ENCODE measurements at places on chromosomes 4 and X.

GRCh38 chr4:5575941-5576340 is 132.4 kb downstream of the EVC2 start:
- H3K36me3 ChIP-seq: peaks cover 35% of the 10 kb centered on the region
- no peak overlapping the region for H3K27ac ChIP-seq
- H3K4me1 ChIP-seq: no peaks in the 10 kb centered on the region
- H3K4me3 ChIP-seq: no peak overlapping the region
- H3K27me3 ChIP-seq: no peaks in the 10 kb centered on the region

DNA sequence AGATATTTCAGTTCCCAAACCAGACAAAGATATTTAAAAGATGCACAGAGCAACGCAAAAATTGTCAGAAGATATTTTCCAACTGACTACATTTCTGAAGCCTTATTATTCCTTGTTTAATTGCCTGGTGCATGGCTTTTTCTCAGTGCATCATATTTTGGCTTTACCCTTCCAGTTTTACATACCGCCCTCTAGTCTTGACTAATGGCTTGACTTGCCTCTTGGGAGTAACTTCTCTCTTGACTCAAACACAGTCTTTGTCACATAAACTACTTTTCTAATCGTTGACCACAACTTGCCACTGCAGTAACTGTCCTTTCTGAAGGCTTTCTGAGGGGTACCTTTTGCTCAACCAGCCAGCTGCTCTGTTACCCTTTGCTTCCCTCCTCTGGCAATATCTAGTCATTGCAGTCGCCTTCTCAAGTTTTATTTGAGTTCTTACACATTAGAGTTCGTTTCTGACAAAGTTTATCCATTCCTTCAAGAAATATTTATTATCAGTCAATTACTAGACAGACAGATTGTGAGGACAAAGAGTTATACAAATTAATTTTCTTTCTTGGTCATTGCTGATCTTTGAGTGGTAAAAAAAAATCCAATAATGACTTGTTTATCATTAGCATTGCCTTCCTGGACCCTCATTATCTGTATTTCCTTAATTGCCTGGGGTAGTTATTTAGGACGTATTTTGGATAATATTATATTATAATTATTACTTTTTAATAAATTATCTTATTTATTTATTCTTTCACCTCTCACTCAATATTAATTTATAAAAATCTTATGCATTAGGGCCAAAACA is 506.9 kb upstream of the PCDH10 start:
- H3K36me3 ChIP-seq: no peaks in the 10 kb centered on the region
- no peak overlapping the region for H3K4me3 ChIP-seq
- DNase-seq: no peak
- H3K27me3 ChIP-seq: peaks cover 10% of the 10 kb centered on the region

- no peaks in the 10 kb centered on the region for H3K36me3 ChIP-seq
- H3K4me3 ChIP-seq: no peak overlapping the region
- H3K27me3 ChIP-seq: peaks cover 37% of the 10 kb centered on the region
- no peaks in the 10 kb centered on the region for H3K4me1 ChIP-seq
Observed at GRCh38 chr4:57320217-57320616, 210.0 kb upstream of the IGFBP7 start.

DNA sequence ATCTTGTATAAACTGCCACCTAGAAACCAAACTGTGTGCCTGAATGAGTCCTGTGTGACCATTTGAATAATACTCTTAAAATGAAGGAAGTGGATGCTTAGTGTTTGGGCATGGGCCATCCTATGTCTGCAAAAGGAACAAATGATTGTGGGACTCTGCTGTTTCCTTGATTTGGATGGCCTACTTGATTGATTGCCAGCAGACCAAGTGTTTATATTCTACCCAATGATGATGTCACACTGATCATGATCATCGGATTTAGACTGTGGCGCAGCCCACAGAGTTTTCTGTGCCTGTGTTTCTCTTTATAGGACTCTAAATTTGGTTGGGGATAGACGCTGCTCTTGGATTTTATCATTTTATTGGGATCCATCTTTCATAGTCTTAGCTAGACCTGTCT is 4.4 kb downstream of the SEPTIN11 start:
- H3K36me3 ChIP-seq: peaks cover 28% of the 10 kb centered on the region
- peak overlapping the region; percentile 92 for H3K27ac ChIP-seq
- peak overlapping the region; percentile 84 for H3K4me3 ChIP-seq
- H3K4me1 ChIP-seq: peaks cover 68% of the 10 kb centered on the region
- H3K27me3 ChIP-seq: no peaks in the 10 kb centered on the region
- no peak for DNase-seq

DNA sequence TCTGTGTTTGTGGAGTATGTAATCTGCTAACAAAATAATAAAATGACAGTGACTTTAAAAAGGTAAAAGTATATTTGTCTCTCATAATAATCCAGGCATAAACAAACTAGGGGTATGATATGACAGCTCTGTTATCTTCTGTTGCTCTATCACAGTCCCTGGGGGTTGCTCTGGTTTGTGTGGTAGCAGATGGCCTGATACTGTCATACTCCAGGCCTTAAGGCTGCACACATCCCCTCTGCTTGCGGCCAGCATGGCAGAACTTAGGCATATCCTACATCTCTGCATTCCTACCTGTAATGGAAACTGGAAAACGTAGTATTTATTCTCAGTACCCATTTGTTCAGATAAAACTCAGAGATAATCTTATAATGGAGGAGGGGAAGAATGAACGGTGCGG is 117.9 kb upstream of the HAND2 start:
- no peak for DNase-seq
- H3K4me3 ChIP-seq: no peak overlapping the region
- no peaks in the 10 kb centered on the region for H3K36me3 ChIP-seq
- no peak overlapping the region for H3K27ac ChIP-seq

GRCh38 chr4:31735004-31735403 is 1014.8 kb downstream of the PCDH7 start:
- H3K36me3 ChIP-seq: no peaks in the 10 kb centered on the region
- DNase-seq: no peak
- H3K27ac ChIP-seq: no peak overlapping the region
- no peaks in the 10 kb centered on the region for H3K4me1 ChIP-seq
- no peaks in the 10 kb centered on the region for H3K27me3 ChIP-seq

- peak overlapping the region; percentile 38 for H3K27ac ChIP-seq
- H3K4me3 ChIP-seq: no peak overlapping the region
- peaks cover 4% of the 10 kb centered on the region for H3K27me3 ChIP-seq
- H3K36me3 ChIP-seq: no peaks in the 10 kb centered on the region
Observed at GRCh38 chr4:152265149-152265621, 270.7 kb downstream of the FBXW7 start.

DNA sequence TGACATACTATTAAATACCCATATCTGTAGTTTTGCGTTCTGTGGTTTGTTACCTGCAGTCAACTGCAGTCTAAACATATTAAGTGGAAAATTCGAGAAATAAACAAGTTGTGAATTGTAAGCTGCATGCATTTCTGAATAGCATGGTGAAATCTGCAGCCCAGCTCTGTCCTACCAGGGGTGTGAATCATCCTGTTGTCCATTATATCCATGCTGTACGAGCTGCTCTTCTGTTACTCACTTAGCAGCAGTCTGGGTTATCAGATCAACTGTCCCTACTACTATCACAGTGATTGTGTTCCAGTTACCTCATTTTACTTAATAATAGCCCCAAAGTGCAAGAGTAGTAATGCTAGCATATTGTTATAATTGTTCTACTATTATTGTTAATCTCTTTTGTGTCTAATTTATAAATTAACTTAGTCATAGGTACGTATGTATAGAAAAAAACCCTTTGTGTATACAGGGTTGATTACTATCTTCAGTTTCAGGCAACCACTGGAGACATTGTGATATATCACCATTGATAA is 173.7 kb upstream of the FAT4 start:
- no peak for DNase-seq
- no peaks in the 10 kb centered on the region for H3K4me1 ChIP-seq
- no peak overlapping the region for H3K27ac ChIP-seq

DNA sequence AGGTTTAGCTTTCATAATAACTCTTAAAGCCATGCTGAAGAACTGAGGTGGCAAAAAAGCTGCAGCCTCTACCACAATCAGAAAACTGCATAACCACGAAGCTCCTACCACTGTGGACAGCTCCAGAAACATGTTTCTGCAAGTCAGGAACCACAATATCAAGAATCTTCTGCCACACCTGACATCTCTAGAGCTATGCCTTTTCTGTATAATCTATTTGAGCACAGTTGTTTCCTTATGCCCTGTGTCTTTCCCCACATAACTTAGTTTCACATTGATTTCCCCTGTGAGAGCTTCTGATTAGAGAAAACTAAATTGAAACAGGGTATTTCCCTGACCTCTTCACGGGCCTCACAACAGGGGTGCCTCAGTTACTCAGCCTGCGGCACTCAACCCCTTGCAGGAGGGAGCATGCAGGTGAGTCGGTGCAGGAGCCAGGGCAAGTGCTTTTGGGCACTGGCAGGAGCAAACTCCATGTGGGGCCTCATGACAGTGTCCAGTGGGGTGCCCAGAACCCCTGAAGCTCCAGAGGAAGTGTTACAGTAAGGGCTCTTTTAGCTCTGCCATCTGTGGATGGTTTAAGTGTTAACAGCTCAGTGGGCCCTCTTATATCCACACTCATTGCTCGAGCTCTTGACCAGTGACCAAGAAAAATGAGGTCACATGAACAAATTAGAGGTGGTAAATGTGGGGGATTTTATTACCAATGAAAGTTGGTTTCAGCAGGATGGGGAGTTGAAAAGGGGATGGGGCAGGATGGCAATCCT is 132.8 kb upstream of the BMP3 start:
- H3K36me3 ChIP-seq: no peaks in the 10 kb centered on the region
- H3K27ac ChIP-seq: no peak overlapping the region
- H3K27me3 ChIP-seq: peaks cover 5% of the 10 kb centered on the region
- no peaks in the 10 kb centered on the region for H3K4me1 ChIP-seq

- DNase-seq: no peak
- peaks cover 7% of the 10 kb centered on the region for H3K36me3 ChIP-seq
- no peaks in the 10 kb centered on the region for H3K27me3 ChIP-seq
- no peak overlapping the region for H3K27ac ChIP-seq
Observed at GRCh38 chr4:144868309-144868708, 222.4 kb downstream of the HHIP start.

DNA sequence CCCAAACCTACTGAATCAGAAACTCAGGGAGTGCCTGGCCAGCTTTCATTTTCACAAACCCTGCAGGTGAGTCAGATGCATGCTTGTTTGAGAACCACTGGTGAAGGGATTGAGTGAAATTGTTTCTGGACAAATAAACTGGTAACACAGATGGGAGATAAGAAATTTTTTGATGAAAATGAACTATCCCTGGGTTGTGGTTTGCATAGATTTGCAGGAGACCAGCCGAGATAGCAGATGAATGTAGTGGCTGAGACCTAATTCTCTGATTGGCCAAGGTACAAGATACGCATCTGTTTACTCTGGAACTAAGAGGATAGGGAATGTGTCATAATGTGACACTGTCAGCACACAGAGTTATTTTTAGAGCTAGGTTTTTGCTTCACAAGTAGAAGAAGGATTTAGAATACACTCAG is 117.8 kb upstream of the NOCT start:
- H3K27me3 ChIP-seq: no peaks in the 10 kb centered on the region
- no peaks in the 10 kb centered on the region for H3K36me3 ChIP-seq
- no peak for DNase-seq
- no peak overlapping the region for H3K4me3 ChIP-seq
- H3K4me1 ChIP-seq: peaks cover 16% of the 10 kb centered on the region
- no peak overlapping the region for H3K27ac ChIP-seq

- peaks cover 22% of the 10 kb centered on the region for H3K4me1 ChIP-seq
- no peaks in the 10 kb centered on the region for H3K36me3 ChIP-seq
- H3K27me3 ChIP-seq: no peaks in the 10 kb centered on the region
- H3K4me3 ChIP-seq: no peak overlapping the region
- no peak for DNase-seq
Observed at GRCh38 chr4:4990329-4990728, 28.9 kb downstream of the CYTL1 start.

DNA sequence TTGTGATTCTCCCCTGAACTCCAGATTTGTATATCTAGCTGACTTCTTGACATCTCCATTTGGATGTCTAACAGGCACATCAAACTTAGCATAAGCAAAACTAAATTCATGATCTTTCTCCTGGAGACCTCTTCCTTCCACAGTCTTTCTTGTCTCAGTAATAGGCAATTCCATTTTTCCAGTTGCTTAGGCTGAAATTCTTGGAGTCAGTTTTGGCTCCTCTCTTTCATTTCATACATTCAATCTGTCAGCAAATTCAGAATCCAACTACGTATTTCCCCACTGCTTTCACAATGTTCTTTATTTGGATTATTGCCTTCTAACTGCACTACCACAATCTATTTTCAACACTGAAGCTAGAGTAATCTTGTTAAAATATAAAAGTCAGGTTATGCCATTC is 219.9 kb upstream of the GLRA2 start:
- no peaks in the 10 kb centered on the region for H3K36me3 ChIP-seq
- H3K27ac ChIP-seq: no peak overlapping the region
- no peak for DNase-seq
- H3K27me3 ChIP-seq: no peaks in the 10 kb centered on the region
- no peaks in the 10 kb centered on the region for H3K4me1 ChIP-seq
- H3K4me3 ChIP-seq: no peak overlapping the region

- no peak overlapping the region for H3K27ac ChIP-seq
- peaks cover 2% of the 10 kb centered on the region for H3K27me3 ChIP-seq
- no peak overlapping the region for H3K4me3 ChIP-seq
- H3K4me1 ChIP-seq: no peaks in the 10 kb centered on the region
- no peak for DNase-seq
Observed at GRCh38 chrX:69289046-69289792, 124.0 kb upstream of the PJA1 start.

DNA sequence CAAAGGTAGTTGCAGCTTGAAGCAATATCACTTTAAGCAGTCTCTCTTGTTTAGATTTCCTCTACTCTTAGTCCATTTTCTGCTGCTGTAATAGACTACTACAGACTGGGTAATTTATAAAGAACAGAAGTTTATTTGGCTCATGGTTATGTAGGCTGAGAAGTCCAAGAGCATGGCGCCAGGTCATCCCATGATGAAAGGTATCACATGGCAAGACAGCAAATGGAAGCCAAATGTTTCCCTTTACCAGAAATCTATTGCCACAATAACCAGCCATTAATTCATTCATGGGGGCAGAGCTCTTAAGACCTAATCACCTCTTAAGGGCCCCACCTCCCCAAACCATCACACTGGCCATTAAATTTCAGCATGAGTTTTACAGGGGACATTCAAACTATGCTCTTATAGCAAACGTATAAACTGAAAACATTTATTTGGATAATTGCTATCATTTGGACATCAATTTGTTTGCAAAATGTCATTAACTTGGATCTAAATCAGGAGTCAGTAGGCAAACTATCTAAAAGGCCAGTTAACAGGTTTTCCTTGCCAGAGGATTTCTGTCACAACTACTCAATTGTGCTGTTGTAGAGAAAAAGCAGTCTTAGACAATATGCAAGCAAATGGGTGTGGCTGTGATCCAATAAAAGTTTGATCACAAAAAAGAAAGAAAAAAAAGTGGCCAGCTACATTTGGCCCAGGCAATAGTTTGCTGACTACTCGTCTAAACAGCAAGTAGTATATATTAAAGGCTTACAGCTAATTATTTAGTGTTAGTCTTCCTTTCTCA is 75.7 kb upstream of the GUCY1A1 start:
- no peak for DNase-seq
- H3K27me3 ChIP-seq: no peaks in the 10 kb centered on the region
- H3K36me3 ChIP-seq: peaks cover 2% of the 10 kb centered on the region

- peaks cover 18% of the 10 kb centered on the region for H3K36me3 ChIP-seq
- H3K4me3 ChIP-seq: no peak overlapping the region
- no peak for DNase-seq
- no peak overlapping the region for H3K27ac ChIP-seq
- no peaks in the 10 kb centered on the region for H3K27me3 ChIP-seq
Observed at GRCh38 chr4:2638730-2639129, 102.3 kb downstream of the FAM193A start.

GRCh38 chr4:72886602-72887001 is 182.9 kb downstream of the COX18 start:
- no peak for DNase-seq
- no peak overlapping the region for H3K4me3 ChIP-seq
- peaks cover 6% of the 10 kb centered on the region for H3K27me3 ChIP-seq
- no peak overlapping the region for H3K27ac ChIP-seq
